ENCODE measurements at places on chromosomes 13 and 19.

- peak; percentile 47 for DNase-seq
Observed at GRCh38 chr19:658916-659839, 3.8 kb downstream of the RNF126 start.

- DNase-seq, result no peak
Observed at GRCh38 chr13:68550330-68550729, 1320.2 kb upstream of the PCDH9 start.

DNA sequence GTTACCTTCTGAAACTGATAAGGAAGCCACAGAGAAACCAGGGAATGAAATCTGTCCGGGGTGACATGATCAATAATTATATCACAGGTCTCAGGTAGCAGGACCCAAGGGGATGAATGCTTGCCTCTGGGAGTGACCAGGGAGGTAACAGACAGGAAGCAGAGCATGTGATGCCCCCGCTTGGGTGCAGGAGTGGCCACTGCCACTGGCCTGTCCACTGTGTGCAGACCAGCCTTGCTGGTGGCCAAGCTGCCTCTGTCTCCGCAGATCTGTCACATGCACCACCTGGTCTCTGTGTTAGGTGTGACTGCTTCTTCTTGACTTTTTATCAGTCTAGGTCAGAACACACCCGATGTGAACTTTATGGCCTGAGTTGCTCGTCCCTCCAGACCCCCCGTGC is 71.8 kb downstream of the PEPD start:
- DNase-seq, result no peak

- no peak for DNase-seq
Observed at GRCh38 chr13:35140831-35141230, 198.8 kb downstream of the NBEA start.

- DNase-seq, result no peak
Observed at GRCh38 chr13:43044720-43045301, 21.4 kb downstream of the DNAJC15 start.

All from activated CD8-positive, alpha-beta T cell treated with anti-CD3 and anti-CD28 coated beads for 36 hours (primary cell).